ENCODE measurements at places on chromosomes 3 and 15. TPM values are rescaled to one million over a fixed set of nuclear protein-coding genes. Genes with fewer than 3 reads are reported as not detected.
A peak's percentile ranks its signal among the peaks of the same experiment; 100 is the strongest.

- H3K27ac ChIP-seq = no peak overlapping the region
- H3K4me1 ChIP-seq = peaks cover 3% of the 10 kb centered on the region
- H3K27me3 ChIP-seq = no peaks in the 10 kb centered on the region
- no peak overlapping the region for H3K4me3 ChIP-seq
Observed at GRCh38 chr3:182063742-182064141, 352.0 kb downstream of the SOX2 start.

- H3K27me3 ChIP-seq = no peaks in the 10 kb centered on the region
- no peak overlapping the region for H3K27ac ChIP-seq
- peaks cover 17% of the 10 kb centered on the region for H3K36me3 ChIP-seq
- H3K4me1 ChIP-seq = peaks cover 13% of the 10 kb centered on the region
- no peak for DNase-seq
Observed at GRCh38 chr15:40764629-40765103, 798 bp downstream of the GCHFR start.

DNA sequence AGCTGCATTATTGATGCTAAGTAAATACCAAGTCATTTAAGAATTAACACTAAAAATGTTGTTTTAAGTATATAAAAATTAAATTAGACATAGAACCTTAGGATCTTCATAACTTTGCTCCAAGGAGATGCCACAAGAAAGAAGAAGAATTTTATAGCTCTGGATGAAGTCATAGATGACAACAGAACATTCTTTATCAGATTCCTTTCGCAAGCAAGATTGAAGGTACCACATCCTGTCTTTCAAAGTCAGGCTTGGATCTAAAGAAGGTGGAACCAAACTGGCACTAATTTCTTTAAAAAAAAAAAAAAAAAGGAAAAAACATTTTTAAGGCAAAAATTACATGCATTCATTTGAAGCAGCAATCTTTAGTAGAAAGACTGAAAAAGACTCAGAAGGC lies 62.5 kb downstream of the POLQ start:
- H3K27ac ChIP-seq = peak overlapping the region; percentile 81
- H3K36me3 ChIP-seq = peaks cover 5% of the 10 kb centered on the region
- no peak for DNase-seq

- H3K27me3 ChIP-seq = no peaks in the 10 kb centered on the region
- H3K4me3 ChIP-seq = no peak overlapping the region
- H3K4me1 ChIP-seq = no peaks in the 10 kb centered on the region
- no peaks in the 10 kb centered on the region for H3K36me3 ChIP-seq
- H3K27ac ChIP-seq = no peak overlapping the region
- no peak for DNase-seq
Observed at GRCh38 chr15:65245096-65245856, 34.0 kb upstream of the CILP start.

DNA sequence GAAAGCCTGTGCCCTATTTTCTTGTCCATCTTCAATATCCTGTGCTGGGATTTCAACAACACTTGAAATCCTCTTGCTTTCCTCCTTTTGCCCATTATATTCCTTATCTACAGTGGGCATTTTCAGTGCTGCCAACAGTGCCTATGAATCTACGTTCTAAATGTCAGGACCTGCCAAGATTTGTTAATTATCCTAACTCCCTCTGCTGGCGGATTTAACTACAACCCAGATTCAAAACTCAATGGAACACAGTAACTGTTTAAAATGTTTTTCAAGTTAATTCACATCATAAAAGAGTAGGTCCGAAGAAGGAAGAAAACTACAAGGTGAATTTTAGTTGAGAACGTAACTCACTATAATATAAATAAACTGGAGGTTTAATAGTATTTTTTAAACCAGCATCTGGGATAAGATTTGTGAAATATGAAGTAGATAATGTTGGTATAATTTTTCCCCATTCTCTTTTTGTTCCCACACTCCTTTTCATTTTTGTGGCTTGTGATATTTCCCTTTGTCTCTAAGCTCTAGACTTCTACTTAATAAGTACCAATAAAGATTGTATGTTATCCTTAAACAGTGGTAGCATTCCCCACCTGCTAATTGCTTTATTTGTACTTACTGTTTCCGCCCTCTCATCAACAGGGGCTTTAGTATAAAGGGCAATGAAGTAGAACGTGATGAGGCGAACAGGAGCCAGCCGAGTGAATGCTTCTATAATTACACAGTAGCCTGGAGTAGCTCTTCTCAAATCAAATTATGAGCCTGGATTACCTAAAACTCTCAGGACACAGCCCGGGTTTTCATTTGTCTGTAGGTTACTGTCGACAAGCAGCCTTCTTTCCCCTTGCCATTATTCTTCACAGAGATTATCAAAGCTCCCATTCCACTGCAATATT lies 302.5 kb upstream of the ATP11B start:
- H3K27me3 ChIP-seq = no peaks in the 10 kb centered on the region
- no peaks in the 10 kb centered on the region for H3K36me3 ChIP-seq
- peak; percentile 54 for DNase-seq
- H3K27ac ChIP-seq = no peak overlapping the region
- H3K4me1 ChIP-seq = peaks cover 24% of the 10 kb centered on the region

GRCh38 chr15:63353887-63354286 lies 27.8 kb downstream of the CA12 start:
- DNase-seq = peak; percentile 44
- H3K27ac ChIP-seq = no peak overlapping the region
- H3K4me3 ChIP-seq = no peak overlapping the region
- peaks cover 53% of the 10 kb centered on the region for H3K4me1 ChIP-seq

DNA sequence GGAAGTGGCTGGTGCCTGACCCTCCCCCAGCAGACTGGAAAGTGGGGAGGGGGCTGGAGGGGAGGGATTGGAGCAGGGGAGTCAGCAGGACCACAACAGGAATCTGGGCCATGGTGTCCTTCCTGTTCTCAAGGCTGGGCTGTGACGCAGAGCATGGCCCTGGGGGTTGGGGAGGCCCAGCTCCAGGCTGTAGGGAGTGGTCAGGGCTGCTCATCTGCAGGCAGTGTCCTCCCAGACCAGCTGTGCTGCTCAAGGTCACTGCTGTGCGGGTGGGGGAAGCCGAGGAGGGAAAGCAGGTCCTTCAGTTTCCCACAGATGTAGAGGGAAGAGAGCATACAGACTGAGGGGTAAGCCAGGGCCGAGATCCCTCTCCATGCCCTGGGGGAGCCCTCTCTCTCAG lies 40.7 kb downstream of the CYP11A1 start:
- peaks cover 76% of the 10 kb centered on the region for H3K27me3 ChIP-seq
- no peak for DNase-seq
- no peaks in the 10 kb centered on the region for H3K36me3 ChIP-seq
- H3K4me1 ChIP-seq = peaks cover 8% of the 10 kb centered on the region
- H3K27ac ChIP-seq = no peak overlapping the region

DNA sequence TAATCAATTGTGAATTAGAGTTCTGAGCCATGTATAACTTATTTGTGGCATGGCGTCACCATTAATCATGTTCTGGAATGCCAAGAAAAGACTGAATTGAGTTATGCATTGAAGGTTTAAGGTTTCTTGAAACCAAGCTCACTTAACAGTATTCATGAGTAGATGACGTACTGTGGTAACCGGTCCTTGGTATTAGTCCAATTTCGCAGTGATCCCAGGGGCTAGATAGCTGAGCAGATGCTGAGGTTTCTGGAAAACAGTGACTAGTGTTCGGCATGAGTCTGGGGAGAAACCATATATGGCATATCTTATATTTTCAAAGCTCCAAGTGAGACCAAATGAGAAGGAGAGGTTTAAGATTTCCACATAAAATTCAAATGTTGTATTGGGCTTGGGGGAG lies 218.3 kb upstream of the LYSMD4 start:
- no peaks in the 10 kb centered on the region for H3K4me1 ChIP-seq
- no peak overlapping the region for H3K27ac ChIP-seq
- H3K4me3 ChIP-seq = no peak overlapping the region
- DNase-seq = no peak
- H3K36me3 ChIP-seq = no peaks in the 10 kb centered on the region
- H3K27me3 ChIP-seq = no peaks in the 10 kb centered on the region

GRCh38 chr3:115823083-115823482 lies 199.8 kb downstream of the GAP43 start:
- H3K4me3 ChIP-seq = no peak overlapping the region
- no peak for DNase-seq
- H3K36me3 ChIP-seq = peaks cover 5% of the 10 kb centered on the region
- H3K27ac ChIP-seq = no peak overlapping the region
- H3K27me3 ChIP-seq = no peaks in the 10 kb centered on the region
- H3K4me1 ChIP-seq = no peaks in the 10 kb centered on the region

DNA sequence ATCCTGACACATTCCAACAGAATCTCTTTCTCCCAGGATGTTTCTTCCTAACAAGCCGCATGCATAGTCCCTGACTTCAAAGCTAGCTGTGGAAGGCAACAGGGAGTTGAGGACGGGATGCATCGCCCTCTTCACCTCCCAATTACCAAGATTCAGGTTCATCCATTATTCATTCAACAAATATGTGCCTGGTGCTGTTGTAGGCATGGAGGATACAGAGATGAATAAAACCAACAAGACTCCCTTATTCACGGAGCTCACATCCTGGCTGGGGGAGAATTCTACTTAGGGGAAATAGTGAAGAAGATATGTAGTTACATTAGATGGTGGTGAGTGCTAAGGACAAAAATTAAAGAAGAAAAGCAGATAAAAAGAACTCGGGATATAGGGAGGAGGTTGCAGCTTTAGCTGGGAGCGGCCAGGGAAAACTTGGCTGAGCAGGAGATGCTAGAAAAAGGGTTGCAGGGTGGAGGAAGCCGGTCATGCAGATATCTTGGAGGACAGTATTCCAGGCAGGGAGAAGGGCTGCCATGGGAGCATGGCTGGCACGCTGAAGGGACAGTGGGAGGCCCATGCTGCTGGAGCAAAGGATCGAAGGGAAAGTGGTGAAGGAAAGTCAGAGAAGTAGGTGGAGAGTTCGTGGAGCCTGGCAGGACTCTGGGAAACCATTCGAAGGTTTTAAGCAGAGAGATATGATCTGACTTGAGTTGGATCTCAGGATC lies 5.0 kb downstream of the ITGB5 start:
- H3K4me1 ChIP-seq = peaks cover 60% of the 10 kb centered on the region
- DNase-seq = no peak
- H3K27ac ChIP-seq = no peak overlapping the region
- peaks cover 41% of the 10 kb centered on the region for H3K36me3 ChIP-seq

- DNase-seq = no peak
- peaks cover 21% of the 10 kb centered on the region for H3K27me3 ChIP-seq
- no peaks in the 10 kb centered on the region for H3K4me1 ChIP-seq
- no peak overlapping the region for H3K4me3 ChIP-seq
- H3K27ac ChIP-seq = no peak overlapping the region
Observed at GRCh38 chr15:100054539-100054938, 287.2 kb downstream of the ADAMTS17 start.

DNA sequence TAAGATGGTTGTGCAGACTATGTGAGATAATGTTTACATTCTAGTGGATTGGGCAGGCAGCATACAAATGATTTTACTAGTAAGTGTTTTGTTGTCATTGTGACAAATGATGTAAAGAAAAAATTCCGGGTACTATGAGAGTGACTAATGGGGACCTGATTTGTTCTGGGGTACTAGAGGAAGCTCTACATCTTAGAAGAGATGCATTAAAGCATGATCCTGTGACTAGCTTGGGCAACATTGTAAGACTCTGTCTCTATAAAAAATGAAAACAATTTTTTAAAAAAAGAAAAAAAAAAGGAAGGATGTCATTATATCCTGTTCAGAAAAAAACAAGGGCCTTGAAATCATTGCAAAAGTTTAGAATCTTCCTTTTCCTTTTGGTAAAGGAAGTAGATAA lies 58.1 kb upstream of the MYRIP start:
- H3K36me3 ChIP-seq = no peaks in the 10 kb centered on the region
- DNase-seq = no peak
- H3K27me3 ChIP-seq = no peaks in the 10 kb centered on the region

DNA sequence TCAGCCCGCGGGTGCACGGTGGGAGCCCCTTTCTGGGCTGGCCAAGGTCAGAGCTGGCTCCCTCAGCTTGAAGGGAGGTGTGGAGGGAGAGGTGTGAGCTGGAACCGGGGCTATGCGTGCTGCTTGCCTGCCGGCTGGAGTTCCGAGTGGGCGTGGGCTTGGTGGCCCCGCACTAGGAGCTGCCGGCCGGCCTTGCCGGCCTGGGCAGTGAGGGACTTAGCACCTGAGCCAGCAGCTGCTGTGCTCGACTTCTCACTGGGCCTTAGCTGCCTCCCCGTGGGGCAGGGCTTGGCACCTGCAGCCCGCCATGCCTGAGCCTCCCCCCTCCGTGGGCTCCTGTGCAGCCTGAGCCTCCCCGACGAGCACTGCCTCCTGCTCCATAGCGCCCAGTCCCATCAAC lies 36.0 kb downstream of the TRH start:
- peaks cover 88% of the 10 kb centered on the region for H3K27me3 ChIP-seq
- no peak overlapping the region for H3K4me3 ChIP-seq
- DNase-seq = no peak
- H3K36me3 ChIP-seq = no peaks in the 10 kb centered on the region
- H3K4me1 ChIP-seq = no peaks in the 10 kb centered on the region
- H3K27ac ChIP-seq = no peak overlapping the region

DNA sequence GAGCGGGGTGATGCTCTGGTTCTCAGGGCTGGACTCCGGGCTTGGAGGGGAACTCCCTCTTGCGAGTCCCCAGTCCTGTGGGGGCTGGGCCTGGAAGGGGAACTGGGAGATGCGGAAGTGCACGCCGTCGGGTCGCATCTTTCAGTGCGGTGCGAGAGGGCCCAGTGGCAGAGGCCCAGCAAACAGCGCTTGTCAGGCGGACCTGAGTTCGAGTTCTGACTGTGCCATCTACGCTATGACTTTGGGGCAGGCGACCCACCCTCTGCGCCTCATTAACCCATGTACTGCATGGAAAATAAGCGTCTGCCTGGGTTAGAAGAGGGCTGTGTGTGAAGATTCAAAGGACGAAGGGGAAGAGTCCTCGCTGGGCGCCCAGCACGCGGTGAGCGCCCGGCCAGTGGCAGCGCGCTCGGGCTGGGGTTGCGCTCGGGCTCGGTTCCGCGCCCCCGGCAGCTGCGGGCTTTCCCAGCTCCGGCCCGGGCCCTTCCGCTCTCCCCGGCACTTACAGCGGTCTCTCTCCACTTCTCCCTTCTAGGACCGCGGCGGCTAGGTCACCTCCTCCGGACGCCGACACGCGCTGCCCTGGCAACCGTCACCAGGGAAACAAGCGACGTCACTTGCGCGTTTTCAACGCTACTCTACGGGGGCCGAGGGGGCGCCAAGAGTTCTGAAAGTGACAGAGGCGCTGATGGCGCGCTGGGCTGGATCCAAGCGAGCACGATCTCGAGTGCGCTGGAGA lies at the start of gene CCDC13:
TSS of gene CCDC13 (minus strand) at position 584 of the 739 bp plus-strand sequence. CDS start 14,908 bp downstream, outside the sequence.
- peak; percentile 88 for DNase-seq
- H3K36me3 ChIP-seq = peaks cover 8% of the 10 kb centered on the region
- peak within 1 kb of the TSS; percentile 73 for H3K4me3 ChIP-seq
- peaks cover 5% of the 10 kb centered on the region for H3K4me1 ChIP-seq
- H3K27ac ChIP-seq = peak within 1 kb of the TSS; percentile 78
- H3K27me3 ChIP-seq = no peaks in the 10 kb centered on the region

GRCh38 chr3:154538566-154539360 lies 108.8 kb upstream of the GPR149 start:
- no peak overlapping the region for H3K27ac ChIP-seq
- H3K36me3 ChIP-seq = no peaks in the 10 kb centered on the region
- H3K4me1 ChIP-seq = no peaks in the 10 kb centered on the region
- DNase-seq = no peak
- H3K4me3 ChIP-seq = no peak overlapping the region

GRCh38 chr15:52785672-52786406 lies 4.3 kb downstream of the ONECUT1 start:
- peak overlapping the region; percentile 64 for H3K4me3 ChIP-seq
- no peak overlapping the region for H3K27ac ChIP-seq
- peaks cover 2% of the 10 kb centered on the region for H3K4me1 ChIP-seq

Gene CYP11A1
- not detected for total RNA-seq

Gene GCSAM
- not detected for total RNA-seq

Gene ALAS1
- 81.7 TPM for total RNA-seq

Gene PLAAT1
- 7.3 TPM for total RNA-seq

Gene PRRT3
- 1.6 TPM for total RNA-seq

Gene KBTBD13
- total RNA-seq = not detected

Gene BFSP2
- total RNA-seq = not detected

Gene GOLGA6L7
- total RNA-seq = not detected

Measured in Calu3 (cell line).